ENCODE measurements at places on chromosomes 1 and 21. TPM values are rescaled to one million over a fixed set of nuclear protein-coding genes. Genes with fewer than 3 reads are reported as not detected.

Gene PEAR1
- total RNA-seq = not detected

Gene KCNE2
- not detected for total RNA-seq

Gene PTPN22
- total RNA-seq = 50.9 TPM

DNA sequence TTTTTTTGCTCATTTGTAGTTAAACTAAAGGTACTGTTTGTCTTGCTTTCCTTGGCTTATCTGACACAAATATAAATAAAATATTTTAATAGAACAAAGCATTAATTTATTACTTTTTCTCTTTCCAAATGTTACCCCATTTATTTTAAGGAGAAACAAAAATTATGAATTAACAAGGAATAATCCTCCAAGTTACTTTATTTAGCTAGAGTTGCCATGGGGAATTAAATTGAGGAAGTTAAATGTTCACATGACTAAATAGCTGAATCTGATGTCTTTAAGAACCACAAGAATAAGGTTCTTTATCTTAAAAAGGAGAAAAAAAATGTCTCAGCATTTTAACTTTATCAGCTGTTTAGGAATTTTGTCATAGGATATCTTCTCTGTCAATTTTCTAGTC, 12.3 kb downstream of the ATG4C start:
- H3K27ac ChIP-seq = no peak overlapping the region
- peaks cover 9% of the 10 kb centered on the region for H3K4me1 ChIP-seq
- H3K27me3 ChIP-seq = no peaks in the 10 kb centered on the region
- no peak overlapping the region for H3K4me3 ChIP-seq
- no peak for DNase-seq

DNA sequence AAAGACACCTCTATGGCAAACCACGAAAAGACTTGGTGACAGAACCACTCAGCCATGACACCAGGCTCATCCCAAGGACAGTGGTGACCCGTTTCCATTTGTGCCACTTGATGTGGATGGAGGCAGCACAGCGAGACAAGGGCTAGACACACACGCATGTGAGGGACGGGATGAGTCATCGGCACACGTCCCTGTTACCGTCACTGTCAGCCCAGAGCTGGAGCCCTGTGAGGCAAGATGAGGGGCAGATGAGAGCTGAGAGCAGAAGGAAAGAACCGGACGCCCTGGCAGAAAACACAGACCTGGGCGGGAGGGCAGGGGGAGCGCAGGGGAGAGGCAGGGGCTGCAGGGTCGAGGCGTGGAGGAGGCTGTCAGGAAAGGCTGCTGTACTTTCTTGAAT, 57.8 kb downstream of the SIK1 start:
- no peaks in the 10 kb centered on the region for H3K36me3 ChIP-seq
- no peaks in the 10 kb centered on the region for H3K27me3 ChIP-seq
- H3K4me1 ChIP-seq = no peaks in the 10 kb centered on the region
- DNase-seq = no peak

Gene BGLAP
- 4.0 TPM for total RNA-seq

DNA sequence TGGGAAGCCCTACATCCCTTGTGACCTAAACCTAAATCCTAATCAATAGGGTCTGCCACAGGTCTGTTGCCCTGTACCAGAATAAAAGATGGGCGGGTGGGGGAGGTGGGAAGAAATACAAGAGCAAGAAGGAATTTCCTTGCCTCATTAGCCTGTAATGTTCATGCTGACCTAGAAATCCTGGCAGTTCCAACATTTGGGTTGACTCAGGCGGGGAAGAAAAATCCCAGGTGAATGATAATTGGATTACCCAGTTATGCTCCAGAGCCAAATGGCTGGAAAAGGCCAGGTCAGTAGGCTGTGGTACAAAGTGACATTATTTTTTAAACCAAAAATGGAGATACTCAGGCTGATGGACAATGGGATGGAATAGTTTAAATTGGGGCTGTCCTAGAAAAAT, 27.3 kb upstream of the A3GALT2 start:
- H3K4me1 ChIP-seq = peaks cover 45% of the 10 kb centered on the region
- peaks cover 5% of the 10 kb centered on the region for H3K36me3 ChIP-seq
- H3K27me3 ChIP-seq = no peaks in the 10 kb centered on the region
- H3K27ac ChIP-seq = peak overlapping the region; percentile 82
- no peak for DNase-seq

Gene RHBDL2
- total RNA-seq = not detected

GRCh38 chr1:112006416-112007025, 17.1 kb upstream of the KCND3 start:
- H3K4me3 ChIP-seq = no peak overlapping the region
- no peak overlapping the region for H3K27ac ChIP-seq
- no peaks in the 10 kb centered on the region for H3K36me3 ChIP-seq
